ENCODE measurements at places on chromosomes 11 and 22.
A peak's percentile ranks its signal among the peaks of the same experiment; 100 is the strongest.

DNA sequence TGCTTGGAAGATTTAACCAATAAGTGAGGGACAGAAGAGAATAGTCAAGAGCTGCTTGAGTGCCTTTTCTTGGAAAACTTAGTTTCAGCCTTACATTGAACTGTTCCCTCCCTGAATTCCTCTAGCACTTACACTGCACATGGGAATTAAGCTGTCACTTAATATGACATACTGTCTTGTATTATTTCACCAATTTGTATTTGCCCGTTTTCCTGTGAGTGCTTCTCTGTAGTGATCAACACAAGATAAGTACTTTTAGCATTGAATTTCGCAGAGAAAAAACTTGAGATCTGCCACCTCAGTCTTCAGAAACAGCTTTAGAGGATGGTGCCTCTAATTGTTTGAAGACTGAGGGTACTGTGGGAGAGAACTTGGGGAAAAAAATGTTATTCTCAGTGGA lies 3.7 kb downstream of the SPCS2 start:
- no peak for DNase-seq

DNA sequence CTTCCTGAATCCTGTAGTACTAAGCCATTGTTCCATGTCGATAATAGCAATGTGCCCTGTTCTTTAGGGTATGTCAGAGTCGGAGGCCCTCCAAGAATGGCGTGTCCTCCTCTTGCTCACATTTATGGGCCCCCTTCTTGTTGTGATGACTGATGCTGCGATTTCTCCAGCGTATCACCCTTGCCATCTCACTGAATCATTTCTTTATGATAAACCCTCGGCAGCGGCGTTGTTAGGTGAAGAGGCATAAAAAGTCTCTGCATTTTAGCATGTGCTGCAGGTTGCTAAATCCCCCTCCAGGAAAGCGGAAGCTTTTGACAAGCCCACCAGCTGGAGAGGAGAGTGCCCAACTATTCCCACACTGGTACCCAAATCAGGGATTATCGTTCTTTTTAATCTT lies 1045.3 kb downstream of the BRD1 start:
- DNase-seq = no peak

DNA sequence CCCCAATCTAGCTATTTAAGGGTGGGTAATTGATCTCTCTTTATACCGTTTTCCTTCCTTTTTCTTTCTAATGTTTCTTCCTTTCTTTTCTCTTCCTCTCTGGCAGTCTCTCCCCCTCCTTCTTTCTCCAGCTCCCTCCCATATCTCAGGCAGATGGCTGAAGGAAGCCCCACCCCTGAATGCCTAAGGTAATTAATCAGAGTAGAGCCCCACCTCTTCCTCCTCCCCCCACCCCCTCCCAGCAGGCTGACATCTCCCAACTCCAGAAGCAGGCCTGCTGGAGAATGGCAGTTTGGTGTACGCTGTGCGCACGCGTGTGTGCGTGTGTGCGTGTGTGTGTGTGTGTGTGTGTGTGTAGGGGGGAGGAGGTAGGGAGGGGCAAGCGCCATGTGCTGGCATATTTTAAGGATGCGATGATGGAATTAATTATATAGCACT lies 122.6 kb downstream of the APOL5 start:
- peak; percentile 99 for DNase-seq

DNA sequence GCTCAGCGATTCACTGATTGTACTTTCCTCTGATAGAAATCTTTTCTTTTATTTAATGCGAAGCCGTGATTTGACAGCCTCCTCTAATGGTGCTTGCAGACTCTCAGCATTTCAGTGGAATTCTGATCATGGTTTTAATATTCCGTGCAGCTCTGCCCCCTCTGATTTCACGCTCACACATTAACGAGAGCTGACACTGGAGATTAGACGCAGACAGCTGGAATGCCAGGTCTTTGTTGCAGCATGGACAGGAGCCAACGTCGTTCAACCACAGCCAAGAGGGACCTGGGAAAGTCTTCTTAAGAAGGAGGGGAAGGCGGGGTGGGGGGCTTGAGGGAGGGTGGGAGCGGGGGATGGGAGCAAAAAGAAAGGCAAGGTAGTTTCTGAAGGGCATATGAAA lies 186.4 kb downstream of the BLID start:
- DNase-seq = peak; percentile 53

- no peak for DNase-seq
These were observed 163.8 kb downstream of the BRD1 start for GRCh38 chr22:49663823-49664222.
